Nucleus accumbens (tissue), 56 donors: ENCODE measurements at places on chromosomes 4 and X.

DNA sequence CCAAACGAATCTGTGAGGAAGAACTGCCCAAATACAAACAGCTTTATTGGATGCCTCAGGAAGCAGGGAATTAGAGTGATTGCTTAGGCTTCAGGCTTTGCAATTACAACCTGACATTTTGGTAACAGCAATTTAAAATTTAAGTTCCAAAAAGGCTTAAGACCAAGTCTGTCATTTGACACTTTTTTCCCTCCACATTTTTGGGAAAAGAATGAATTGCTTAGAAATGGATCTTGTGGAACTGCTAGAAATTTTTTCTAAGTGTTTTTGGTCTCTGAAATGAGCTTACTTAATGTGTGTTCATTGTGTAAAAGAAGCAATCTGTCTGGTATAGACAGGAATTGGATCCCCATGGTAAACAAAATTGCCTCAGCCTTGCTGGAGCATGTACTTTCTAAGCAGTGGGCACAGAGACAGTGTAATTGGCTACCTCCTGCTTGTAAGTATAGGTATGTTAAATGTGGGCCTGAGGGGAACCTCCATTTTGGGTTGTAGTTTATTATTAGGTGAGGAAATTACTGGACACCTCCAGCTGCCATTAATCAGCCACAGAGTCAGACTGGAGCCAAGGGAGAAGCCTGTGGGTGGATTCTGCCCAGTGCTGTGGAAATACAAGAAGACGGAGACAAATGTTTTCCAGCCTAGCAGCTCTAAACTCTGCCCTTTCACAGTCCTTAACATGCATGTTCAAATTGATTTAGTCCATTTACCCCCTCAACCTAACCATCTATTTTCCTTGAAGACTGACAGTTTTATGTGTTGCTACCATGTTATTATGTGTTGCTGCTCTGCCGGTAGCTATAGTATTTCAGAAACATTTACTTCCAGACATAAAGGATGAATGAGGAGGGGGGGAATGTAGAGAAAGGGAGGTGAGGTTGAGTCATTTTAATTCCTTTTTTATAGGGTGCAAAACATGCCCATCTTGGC, 473.0 kb downstream of the SPRY1 start:
- DNase-seq = no peak

GRCh38 chr4:35493977-35494376, 750.3 kb downstream of the ARAP2 start:
- no peak for DNase-seq

DNA sequence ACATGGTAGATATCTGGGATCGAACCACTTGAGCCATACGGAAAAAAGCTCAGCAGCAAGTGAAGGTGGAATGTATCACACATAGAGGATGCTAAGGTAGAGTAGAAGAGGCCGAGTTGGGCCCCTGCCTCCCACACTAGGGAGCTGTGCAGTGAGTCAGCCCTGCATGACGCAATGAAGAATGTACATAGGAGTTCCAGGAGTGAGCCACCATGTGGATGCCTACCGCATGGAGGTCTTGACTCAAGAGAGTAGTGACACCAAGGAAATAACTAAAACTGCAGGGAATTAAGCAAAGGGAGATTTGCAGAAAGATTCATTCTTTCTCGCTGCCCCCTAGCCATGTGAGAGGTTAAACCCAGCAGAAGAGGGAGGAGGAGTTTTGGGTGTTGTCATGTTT, 389.6 kb upstream of the IGFBP7 start:
- DNase-seq = no peak

DNA sequence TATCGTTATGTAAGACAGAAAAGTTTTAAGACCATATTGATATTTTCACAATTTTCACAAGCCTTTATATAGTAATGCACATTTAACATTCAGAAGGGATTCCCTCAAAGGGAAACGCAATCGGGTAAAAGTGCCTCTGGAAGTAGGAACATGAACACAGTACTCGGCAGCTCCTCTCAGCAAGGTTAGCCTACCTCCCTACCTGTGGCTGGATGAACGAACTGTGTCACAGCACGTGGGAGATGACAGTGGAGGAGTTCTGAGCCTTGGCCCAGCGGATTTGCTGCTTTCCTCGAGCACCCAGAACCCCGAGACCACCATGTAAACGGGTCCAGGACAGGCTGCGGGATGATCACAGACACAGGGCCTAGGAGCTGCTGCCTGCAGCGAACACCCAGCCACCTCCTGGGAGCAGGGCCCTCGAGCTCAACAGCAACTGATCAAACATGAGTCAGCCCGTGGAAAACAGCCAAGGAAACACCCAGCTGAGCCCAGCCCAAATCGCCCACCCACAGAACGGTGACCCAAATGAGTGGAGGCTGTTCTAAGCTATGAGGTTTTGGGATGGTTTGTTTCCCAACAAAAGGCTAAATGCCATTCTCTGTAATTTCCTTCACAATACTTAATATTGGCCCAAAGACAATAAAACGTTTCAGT, 30.4 kb downstream of the FAT1 start:
- DNase-seq = no peak

GRCh38 chr4:67885762-67886161, 2.0 kb upstream of the TMPRSS11D start:
- DNase-seq = no peak

- no peak for DNase-seq
Observed at GRCh38 chr4:83390944-83391343, 56.3 kb upstream of the HPSE start.
